ENCODE measurements at places on chromosomes 16 and 17.
A peak's percentile ranks its signal among the peaks of the same experiment; 100 is the strongest.

DNA sequence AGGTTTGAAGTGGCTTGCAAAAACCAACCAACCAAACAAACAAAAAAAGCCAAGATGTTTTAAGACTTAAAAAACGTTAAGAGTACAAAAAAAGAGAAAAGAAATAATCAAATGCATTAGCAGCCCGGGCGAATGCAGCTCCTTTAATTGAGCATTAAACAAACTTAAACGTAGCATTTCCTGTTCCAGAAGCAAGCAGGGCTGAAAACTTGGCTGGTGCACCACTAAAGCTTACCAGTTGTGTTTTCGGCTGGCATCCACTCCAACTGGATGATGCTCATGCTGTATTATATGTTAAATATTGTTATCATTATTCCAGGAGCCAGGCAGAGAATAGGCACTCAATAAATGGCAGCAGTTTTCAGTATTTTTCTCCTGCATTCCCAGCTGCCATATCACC, 45.1 kb downstream of the IRX6 start:
- no peak for DNase-seq

GRCh38 chr16:75774197-75774596, 47.9 kb upstream of the CPHXL start:
- DNase-seq, result no peak

DNA sequence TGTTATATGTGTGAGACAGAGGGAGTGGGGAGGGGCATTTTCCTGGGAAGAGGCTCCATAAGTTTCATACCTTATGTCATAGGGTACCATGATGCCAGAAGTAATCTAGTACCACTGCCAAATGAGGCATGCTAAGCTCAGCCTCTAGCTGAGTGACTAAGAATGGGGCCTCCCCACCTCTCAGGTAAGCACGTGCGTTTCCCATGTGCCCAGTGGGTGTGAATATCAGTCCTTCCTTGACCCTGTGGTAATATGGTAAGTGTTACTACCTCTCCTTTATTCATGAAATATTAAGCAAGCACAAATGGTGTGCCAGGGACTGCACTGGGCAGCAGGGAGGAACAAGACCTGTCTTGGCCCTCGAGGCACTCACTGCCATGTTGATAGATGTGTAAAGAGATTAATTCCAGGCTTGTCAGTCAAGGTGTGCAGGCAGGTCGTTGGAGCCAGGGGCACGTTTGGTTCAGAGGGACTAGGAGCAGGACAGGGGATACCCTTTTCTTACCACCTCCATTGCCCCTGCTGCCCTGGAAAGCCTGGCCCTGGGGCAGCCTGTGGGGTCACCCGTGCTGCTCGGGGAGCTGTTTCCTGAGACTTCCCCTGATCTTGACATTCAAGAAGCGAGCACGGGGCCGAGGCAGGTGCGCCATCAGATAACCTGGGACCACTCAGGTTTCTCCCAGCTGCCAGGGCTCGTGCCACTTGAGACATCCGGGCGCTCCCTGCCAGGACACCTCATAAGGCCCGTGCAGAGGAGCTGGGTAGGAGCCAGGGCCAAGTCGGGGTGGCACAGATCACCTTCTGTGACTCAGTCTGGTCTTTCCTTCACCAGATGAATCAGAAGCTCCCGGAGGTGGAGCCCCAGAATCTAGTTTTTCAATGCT, 8.8 kb downstream of the RSAD1 start:
- DNase-seq, result no peak

DNA sequence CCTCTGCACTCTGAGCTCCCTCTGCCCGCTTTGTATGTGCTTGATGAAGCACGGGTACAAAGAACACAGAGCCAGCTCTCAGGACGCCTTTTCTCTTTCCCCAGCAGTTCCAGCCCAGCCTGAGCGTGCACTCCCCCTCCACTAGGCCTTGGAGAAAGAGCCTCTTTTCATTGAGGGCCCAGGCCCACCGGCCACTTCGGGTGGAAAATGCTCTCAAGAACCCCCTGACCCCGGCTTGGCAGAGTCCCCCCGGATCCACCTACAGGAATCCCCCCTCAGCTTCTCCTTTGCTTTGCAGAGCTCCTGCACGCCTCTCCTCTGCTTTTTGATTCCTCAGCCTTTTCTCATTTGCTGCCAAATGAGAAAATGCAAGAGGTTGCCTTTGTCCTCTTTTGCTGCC, 30.2 kb downstream of the MRC2 start:
- no peak for DNase-seq

GRCh38 chr17:40198576-40198975, 20.5 kb upstream of the WIPF2 start:
- DNase-seq, result no peak

DNA sequence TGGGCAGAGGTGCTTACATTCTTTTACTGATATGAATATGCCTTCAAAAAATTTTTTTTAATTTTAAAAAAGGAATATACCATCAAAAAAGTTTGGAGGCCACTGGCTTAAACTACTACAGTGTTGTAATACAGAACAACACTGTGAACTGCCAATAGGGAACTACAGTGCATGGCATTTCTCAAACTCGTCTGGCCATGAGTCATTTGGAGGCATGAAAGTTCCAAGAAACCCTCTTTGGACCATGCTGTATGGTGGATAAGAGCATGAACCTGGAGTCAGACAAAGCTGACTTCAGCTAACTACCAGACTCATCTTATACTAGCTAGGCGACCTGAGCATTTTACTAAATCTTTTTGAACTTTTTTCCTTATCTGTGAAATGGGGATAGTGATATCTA, 9.2 kb upstream of the NF1 start:
- DNase-seq, result no peak

DNA sequence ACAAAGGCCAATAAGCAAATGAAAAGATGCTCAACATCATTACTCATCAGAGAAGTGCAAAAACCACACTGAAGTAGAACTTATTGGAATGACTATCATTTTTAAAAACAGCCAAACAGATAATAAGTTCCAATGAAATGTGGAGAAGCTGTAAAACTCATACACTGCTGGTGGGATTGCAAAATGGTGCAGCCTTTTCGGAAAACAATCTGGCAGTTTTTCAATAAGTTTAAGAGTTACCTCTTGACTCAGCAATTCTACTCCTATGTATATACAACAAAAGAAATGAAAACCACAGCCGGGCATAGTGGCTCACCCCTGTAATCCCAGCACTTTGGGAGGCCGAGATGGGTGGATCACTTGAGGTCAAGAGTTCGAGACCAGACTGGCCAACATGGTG, 49.3 kb downstream of the AKAP10 start:
- DNase-seq, result no peak

DNA sequence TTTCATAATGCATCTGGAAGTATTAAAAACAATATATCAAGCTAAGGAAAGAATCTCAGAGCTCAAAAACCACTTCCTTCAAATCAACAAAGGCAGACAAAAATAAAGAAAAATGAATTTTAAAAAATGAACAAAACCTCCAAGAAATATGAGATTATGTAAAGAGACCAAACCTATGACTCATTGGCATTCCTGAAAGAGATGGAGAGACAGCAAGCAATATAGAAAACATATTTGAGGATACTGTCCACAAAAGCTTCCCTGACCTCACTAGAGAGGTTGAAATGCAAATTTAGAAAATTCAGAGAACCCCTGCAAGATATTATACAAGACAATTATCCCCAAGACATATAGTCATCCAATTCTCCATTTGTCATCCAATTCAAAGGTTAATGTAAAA, 311.3 kb upstream of the SOX9 start:
- DNase-seq, result no peak

- no peak for DNase-seq
Observed at GRCh38 chr16:50102051-50102746, 36.4 kb downstream of the HEATR3 start.

DNA sequence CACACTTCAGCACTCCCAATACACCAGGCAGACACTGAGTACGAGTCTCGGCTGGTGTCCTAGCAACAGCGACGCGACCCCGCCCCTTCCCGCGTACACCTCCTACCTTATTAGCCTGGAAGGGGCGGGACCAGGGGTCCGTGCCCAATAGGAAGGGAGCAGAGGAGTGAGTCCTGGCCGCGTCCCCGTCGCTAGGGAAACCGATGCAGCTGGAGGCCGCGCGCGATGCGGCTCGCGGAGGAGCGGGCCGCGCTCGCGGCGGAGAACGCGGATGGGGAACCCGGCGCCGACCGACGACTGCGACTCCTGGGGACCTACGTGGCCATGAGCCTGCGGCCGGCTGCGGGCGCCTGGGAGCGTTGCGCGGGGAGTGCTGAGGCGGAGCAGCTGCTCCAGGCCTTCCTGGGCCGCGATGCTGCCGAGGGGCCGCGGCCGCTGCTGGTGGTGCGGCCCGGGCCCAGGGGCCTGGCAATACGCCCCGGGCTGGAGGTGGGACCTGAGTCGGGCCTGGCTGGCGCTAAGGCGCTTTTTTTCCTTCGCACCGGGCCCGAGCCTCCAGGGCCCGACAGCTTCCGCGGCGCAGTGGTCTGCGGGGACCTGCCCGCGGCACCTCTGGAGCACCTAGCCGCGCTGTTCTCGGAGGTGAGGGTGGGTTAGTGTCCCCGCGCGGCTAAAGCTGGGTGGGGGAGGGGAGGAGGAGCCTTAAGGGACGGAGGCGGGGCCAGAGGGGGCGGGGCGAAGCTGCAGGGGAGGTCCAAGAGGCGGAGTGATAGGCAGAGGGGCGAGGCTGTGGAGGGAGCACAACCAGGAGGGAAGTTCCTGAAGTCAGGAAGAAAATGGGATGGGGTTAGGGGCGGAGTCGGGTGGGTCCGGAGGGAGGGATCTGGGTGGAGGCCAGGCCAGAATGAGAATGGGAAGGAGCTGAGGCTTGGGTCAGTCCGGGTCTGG, at the start of gene DNAH9:
TSS of gene DNAH9 (plus strand) at position 197 of the 948 bp plus-strand sequence. CDS start at position 226, 29 bp downstream.
- DNase-seq, result peak; percentile 80

GRCh38 chr17:69535016-69535570, 120.6 kb downstream of the MAP2K6 start:
- no peak for DNase-seq

DNA sequence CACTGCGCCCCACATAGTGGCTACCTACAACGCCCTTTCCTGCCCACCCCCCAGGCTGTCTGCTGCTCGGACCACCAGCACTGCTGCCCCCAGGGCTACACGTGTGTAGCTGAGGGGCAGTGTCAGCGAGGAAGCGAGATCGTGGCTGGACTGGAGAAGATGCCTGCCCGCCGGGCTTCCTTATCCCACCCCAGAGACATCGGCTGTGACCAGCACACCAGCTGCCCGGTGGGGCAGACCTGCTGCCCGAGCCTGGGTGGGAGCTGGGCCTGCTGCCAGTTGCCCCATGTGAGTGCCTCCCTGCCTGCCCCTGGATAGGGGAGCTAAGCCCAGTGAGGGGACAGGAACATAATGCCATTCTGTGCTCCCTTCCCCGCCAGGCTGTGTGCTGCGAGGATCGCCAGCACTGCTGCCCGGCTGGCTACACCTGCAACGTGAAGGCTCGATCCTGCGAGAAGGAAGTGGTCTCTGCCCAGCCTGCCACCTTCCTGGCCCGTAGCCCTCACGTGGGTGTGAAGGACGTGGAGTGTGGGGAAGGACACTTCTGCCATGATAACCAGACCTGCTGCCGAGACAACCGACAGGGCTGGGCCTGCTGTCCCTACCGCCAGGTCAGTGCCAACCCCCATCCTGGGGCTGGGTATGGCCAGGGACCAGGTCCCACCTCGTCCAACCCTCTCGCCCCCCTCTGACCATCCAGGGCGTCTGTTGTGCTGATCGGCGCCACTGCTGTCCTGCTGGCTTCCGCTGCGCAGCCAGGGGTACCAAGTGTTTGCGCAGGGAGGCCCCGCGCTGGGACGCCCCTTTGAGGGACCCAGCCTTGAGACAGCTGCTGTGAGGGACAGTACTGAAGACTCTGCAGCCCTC, 7.1 kb downstream of the GRN start:
- no peak for DNase-seq

GRCh38 chr17:81741049-81741593, 29.0 kb downstream of the SLC25A10 start:
- no peak for DNase-seq

- no peak for DNase-seq
Observed at GRCh38 chr16:11609474-11610120, 22.9 kb upstream of the LITAF start.

DNA sequence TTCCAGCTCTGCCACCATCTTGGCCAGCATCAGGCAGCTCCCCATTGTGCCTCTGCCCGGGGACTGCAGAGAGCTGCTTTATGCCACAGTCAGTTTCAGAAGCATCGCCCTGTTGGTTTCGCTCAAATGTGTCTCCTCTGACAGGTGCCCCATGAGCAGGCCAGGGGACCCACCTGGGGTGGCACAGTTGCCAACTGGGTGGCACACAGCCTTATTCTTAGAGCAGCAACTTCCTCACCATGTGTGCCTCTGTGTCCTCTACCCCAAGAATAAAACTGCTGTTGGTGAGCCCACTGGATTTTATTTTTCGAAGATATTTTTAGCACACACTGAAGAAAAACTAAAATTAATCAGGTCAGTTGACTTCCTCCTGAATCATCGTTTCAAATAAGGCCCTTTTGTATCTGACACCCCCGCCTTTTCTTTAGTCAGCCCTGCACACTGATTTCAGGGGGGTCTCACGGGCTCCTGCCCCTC, 44.9 kb upstream of the CACNG5 start:
- no peak for DNase-seq

GRCh38 chr17:81564778-81565177, 12.6 kb upstream of the FAAP100 start:
- DNase-seq, result no peak

GRCh38 chr17:77735081-77735565, 223.4 kb upstream of the TNRC6C start:
- DNase-seq, result no peak

DNA sequence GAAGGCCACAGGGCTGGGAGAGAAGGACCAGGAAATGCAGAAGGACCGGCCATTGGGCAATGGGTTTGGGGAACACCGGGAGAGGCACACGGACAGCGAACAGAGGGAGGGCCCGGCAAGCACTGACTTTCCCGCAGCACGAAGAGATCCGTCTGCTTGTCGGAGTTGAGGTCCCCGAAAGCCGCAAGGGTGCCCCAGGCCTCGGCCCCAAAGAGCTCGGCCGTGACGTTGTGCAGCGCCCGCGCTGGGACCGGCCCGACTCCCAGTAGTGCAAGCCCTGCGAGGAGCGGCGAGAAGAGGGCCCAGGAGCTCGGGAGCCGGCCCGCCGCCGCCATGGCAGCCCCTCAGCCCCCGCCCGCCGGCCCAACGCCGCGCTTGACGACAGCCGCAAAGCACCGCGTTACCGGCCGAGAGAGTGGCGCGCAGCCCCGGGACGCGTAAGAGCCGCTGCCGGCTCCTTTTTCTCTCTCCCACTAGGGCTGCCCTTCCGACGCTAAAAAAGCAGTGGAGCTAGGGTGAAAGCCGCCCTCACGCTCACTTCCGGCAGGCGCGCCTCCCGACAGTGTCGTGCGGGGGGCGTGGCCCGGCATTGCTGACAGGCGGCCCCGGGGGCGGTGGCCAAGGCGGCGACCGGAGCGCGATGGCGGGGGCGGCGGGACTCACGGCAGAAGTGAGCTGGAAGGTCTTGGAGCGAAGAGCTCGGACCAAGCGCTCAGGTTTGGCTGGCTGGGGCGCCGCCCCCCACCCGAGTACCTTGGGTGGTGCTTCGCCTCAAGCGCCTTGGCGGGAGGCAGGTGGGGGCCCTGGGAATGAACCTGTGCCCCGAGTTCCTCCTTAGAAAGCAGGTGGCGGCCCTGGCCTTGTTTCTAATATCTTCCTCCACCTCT, at the start of the genes ITFG1 and PHKB:
TSS of gene ITFG1 (minus strand) at position 353 of the 887 bp plus-strand sequence. CDS start at position 335, 18 bp downstream.
TSS of gene PHKB (plus strand) at position 621 of the 887 bp plus-strand sequence. CDS start at position 641, 20 bp downstream.
- peak; percentile 86 for DNase-seq

Measured in SHP77 (cell line).